WERI-Rb-1 (cell line): ENCODE measurements at places on chromosomes 7 and 10.

DNA sequence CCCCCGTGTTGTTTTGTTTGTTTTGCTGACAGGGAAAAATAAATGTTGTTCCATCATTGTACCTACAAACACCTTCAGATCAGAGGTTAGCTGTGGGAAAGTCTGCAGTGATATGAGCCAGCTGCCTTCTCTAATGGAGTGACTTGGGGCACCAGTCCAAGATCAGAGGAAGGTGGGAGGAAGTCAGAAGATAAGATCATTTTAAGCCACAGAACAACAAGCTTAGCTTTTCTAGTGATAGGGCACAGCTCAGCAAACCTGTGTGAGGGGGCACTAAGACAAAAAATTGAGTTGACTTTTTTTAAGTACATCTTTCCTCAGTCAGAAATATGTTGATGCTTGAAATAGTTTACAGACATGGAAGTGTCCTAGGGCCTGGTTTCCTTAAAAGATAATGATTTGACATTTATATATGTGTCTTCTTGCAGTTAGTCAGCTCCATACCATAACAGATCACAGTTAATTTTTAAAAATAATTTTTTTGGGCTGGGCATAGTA lies 240.3 kb upstream of the KAT6B start:
- DNase-seq: peak; percentile 19

DNA sequence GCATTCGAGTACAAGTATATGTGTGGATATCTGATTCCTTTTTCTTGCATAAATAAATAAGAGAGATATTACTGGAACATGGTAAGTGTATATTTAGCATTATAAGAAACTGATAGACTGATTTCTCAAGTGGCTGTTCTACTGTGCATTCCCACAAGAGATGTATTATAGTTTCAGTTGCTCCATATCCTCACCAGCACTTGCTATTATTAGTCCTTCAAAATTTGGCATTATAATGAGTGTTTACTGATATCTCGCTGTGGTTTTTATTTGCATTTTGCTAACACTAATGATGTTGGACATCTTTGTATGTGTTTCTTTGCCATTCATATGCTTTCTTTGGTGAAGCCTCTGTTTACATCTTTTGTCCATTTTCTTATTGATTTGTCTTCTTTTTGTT lies 4.4 kb upstream of the CLRN3 start:
- no peak for DNase-seq

GRCh38 chr10:125859128-125859817 lies 21.8 kb downstream of the DHX32 start:
- no peak for DNase-seq

GRCh38 chr7:72152161-72153131 lies 259.7 kb downstream of the CALN1 start:
- no peak for DNase-seq

DNA sequence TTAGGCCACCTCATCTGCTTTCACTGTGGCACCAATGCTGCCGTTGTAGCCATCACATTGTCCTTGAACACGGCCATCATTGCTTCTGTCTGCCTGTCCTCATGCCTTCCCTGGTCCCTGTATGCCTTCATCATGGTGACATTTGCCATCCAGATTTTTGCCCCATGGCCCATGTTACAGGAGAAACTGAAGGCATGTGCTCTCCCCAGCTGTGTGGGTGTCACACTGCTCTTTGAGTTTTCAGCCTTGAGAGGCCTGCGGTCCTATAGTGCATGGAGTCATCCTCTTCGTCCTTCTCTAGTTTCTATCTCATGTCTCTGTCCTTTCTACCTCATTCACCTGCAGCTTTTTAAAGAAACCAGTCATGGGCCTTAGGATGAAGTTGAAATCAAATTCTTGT lies 6.2 kb upstream of the SLC26A3 start:
- DNase-seq: no peak

- peak; percentile 93 for DNase-seq
Observed at GRCh38 chr7:143882604-143883078, 19.3 kb downstream of the TCAF1 start.

DNA sequence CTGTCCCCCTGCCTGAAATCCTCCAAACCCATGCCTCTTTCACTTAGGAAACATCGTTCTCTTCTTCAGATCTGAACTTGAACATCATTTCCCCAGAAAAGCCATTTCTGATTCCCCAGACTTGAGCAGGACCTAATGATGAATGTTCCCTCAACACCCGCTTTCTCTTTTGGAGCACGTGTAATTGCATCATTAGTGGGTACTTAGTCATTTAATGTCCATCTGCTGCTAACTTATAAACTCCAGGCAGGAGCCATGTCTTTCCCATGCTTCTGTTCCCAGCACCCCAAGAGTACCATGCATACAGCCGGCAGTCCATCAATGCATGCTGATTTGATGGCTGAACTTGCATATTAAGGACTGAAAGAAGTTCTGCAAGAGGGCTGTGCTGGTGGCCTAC lies 36.5 kb upstream of the ECHDC3 start:
- DNase-seq: no peak

- no peak for DNase-seq
Observed at GRCh38 chr7:131882321-131882720, 325.9 kb upstream of the PODXL start.

DNA sequence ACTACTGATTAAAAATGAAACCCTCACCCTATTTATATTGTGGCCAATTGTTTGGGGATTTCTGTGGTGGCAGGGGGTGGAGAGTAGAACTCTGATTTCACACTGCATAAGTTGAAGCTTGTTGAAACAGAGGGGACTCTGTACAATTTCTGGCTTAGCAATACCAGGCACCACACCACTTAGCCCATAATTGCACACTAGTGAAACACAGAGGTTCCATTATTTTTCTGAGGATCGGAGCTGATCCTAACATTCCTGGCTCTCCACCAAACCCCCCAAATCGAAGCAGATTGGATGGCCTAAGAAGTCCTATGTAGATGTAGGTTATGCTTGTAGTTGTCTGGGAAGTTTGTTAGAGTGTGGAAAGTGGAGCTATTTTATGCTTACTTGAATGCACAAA lies 47.0 kb downstream of the PTN start:
- no peak for DNase-seq

- DNase-seq: no peak
Observed at GRCh38 chr10:120272350-120272749, 184.7 kb upstream of the PLPP4 start.

GRCh38 chr10:88652616-88653015 lies 11.6 kb upstream of the LIPF start:
- no peak for DNase-seq

GRCh38 chr10:43861966-43862751 lies 213.5 kb upstream of the ZNF32 start:
- no peak for DNase-seq

- DNase-seq: no peak
Observed at GRCh38 chr10:60187691-60188090, 202.0 kb downstream of the ANK3 start.

DNA sequence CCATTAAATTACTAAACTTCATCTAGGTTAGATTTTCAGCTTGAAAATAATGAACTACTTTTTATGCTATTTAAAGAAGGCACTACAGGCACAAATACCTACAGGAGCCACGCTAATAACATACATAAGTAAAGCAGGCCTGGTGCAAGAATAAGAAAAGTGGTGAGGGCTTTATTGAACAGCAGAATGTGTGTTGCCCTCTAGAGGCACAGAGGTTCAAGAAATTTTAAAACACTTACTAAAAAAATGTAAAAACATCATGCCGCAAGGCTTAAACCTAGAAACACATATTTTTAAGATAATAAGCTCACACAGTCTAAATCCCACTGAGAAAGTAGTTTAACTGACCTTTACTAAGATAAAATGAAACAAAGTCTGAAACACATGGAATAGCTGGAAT lies 20.3 kb downstream of the CACUL1 start:
- no peak for DNase-seq

DNA sequence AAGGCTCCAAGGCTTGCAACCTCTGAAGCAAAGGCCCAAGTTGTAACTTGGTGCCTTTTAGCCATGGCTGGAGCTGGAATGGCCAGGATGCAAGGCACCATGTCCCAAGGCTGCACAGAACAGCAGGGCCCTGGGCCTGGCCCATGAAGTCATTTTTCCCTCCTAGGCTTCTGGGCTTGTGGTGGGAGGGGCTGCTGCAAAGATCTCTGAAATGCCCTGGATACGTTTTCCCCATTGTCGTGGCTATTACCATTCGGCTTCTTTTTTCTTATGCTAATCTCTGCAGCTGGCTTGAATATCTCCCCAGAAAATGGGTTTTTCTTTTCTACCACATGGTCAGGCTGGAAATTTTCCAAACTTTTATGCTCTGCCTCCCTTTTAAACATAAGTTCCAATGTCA lies 234.2 kb downstream of the CDK14 start:
- no peak for DNase-seq

DNA sequence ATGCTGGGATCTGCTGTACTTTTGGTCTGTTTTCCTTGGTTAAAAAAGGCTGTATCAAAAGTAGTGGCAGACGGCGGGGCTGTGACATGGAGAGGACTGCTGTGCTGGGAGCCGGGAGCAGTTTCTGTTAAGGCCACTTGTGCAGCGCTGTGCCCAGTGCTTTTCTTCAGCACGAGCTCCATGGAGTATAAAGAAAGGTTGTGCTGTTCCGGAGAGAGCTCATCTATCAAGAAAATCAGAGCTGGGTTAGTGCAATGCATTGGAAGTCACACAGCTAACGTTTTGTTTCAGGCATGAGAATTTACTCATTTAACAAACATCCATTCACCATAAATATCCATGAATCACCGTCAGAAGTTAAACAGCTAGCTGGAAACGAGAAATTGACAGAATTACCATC lies 62.0 kb downstream of the KIAA1549 start:
- DNase-seq: no peak

- DNase-seq: no peak
Observed at GRCh38 chr7:22447008-22447407, 53.0 kb downstream of the STEAP1B start.

- no peak for DNase-seq
Observed at GRCh38 chr10:116910910-116911309, 61.6 kb downstream of the ENO4 start.

DNA sequence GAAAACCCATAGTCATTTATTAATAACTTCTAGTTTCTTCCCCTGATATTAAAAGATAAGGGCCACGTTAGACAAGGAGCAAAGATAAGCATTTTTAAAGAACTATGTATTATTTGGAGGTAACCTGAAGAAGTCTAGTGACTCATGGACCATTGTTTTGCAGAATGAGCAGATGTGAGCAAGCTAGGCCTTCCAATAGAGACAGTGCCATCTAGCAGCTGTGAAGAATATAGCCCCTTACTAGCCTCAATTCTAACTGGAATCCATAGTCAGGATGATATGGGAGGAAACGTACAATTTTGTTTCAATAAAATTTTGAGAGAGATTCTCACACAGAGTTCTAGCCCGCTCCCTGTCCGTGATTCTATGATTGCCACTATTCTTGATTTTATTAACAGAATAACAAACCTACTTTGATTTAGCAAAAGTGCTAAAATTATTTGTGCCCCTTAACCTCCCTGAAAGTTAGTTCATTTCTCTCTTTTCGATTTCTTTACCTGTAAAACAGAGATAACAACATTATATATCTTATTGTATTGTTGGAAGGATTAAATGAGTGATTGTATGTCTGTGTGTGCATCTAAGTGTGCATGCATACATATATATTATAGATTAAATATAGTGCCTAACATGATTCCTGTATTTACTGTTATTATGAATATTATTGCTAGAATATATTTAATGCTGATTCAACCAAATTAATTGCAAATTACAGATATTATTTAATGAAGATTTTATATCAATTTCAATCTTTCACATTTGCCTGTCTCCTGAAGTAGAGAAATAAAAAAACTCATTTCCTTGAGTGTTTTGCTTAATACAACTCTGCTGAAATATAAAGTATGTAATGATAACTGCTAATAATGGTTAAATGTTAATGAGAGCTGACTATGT lies 22.7 kb downstream of the FAM237B start:
- no peak for DNase-seq

- DNase-seq: no peak
Observed at GRCh38 chr7:115227473-115228235, 305.8 kb downstream of the MDFIC start.

GRCh38 chr7:107559864-107560263 lies 3.9 kb downstream of the COG5 start:
- no peak for DNase-seq

DNA sequence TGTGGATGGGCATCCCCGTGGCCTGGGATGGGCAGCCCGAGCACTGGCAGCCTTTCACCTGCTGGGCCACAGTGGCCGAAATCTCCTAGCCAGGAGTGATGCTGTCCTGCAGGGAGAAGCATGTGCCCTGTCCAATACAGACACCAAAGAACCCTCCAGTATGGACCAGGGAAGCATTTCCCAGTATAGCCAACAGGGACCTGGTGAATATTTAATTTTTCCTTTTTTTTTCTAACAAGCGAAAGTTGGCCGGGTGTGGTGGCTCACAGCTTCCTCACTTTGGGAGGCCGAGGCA lies 11.0 kb downstream of the IMPDH1 start:
- DNase-seq: no peak

GRCh38 chr7:44367475-44368043 lies 42.2 kb upstream of the CAMK2B start:
- no peak for DNase-seq

DNA sequence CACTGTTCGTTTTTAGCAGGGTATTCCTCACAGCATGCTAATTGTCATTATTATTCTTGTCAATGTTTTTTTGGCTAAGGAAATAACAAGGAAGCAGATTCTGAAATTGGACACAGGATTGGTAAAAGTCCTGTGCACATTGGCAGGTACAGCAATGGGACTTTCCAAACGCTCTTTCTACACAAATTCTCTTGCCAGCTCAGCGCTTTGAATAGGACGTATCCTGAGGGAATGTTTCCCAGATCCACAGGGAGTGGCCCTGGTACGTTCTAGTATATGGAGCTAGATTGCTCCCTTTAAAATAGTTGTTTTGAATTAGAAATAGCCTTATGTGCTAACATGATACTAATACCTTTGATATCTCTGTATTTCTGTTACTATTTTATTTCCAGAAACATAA lies 82.8 kb upstream of the GRB10 start:
- no peak for DNase-seq

DNA sequence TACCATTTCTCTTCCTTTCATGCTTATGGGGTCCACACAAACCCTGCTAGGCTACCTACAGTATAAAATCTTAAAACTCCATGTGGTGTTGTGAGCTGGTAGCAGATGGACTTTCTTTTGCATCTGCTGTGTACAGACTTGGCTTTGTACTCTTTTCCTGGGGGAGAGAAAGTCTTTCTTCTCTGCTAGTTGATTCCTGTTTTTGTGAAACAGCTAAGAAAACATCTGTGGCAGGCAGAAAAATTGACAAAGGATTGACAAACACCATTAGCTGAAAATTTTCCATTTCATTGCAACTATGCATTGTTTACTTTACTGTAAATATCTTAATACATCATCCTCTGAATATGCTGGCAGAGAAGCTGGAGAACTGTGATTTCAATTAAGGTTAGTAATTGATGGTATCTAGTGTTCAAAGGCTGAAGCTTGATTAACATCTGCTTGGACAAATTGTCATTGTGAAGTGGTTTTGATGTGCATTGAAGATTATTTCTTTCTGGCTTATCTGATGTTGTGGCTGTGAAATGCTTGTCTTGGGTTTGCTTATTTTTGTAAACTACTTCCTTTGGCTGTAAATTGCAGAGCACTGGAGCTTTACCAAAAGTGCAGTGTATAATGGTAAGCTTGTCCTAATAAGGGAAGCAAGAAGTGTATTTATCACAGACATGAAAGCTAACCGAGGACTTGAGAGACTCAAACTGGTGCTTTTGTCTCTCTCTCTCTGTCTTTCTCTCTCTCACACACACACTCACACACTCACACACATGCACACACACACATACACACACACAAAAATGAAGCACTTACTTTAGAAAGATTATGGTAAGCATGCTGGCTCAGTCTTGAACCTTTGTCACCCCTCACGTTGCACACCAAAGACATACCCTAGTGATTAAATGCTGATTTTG lies at the start of gene FOXP2:
Gene FOXP2, plus strand, starts transcription at position 660 of the 908 bp plus-strand sequence. CDS start 11,697 bp downstream, outside the sequence.
- DNase-seq: peak; percentile 47
